Breast epithelium (tissue), 4 donors: ENCODE measurements at places on chromosomes 12 and 14. TPM values are rescaled to one million over a fixed set of nuclear protein-coding genes. Genes with fewer than 3 reads are reported as not detected.

- H3K27ac ChIP-seq: peak overlapping the region; percentile 64
- H3K4me1 ChIP-seq: no peaks in the 10 kb centered on the region
- peak overlapping the region; percentile 20 for H3K4me3 ChIP-seq
- no peaks in the 10 kb centered on the region for H3K36me3 ChIP-seq
Measured at GRCh38 chr14:104895786-104896661, 28.7 kb upstream of the PLD4 start.

- H3K4me1 ChIP-seq: no peaks in the 10 kb centered on the region
- no peak overlapping the region for H3K4me3 ChIP-seq
- no peaks in the 10 kb centered on the region for H3K36me3 ChIP-seq
- no peaks in the 10 kb centered on the region for H3K27me3 ChIP-seq
- no peak for DNase-seq
Measured at GRCh38 chr14:54360667-54361066, 36.1 kb upstream of the CDKN3 start.

- peaks cover 15% of the 10 kb centered on the region for H3K36me3 ChIP-seq
- no peak overlapping the region for H3K27ac ChIP-seq
- no peak for DNase-seq
- H3K4me3 ChIP-seq: peak overlapping the region; percentile 86
- H3K4me1 ChIP-seq: peaks cover 12% of the 10 kb centered on the region
Measured at GRCh38 chr14:22767323-22767589, 768 bp downstream of the OXA1L start.

- H3K36me3 ChIP-seq: no peaks in the 10 kb centered on the region
- H3K27ac ChIP-seq: no peak overlapping the region
- H3K4me3 ChIP-seq: no peak overlapping the region
- peaks cover 28% of the 10 kb centered on the region for H3K27me3 ChIP-seq
- no peak for DNase-seq
Measured at GRCh38 chr12:111014547-111014946, 94.2 kb upstream of the MYL2 start.

GRCh38 chr12:57868221-57868620 is 21.7 kb upstream of the CTDSP2 start:
- H3K27ac ChIP-seq: no peak overlapping the region
- peaks cover 6% of the 10 kb centered on the region for H3K4me1 ChIP-seq
- H3K4me3 ChIP-seq: no peak overlapping the region
- H3K27me3 ChIP-seq: no peaks in the 10 kb centered on the region

SSTR1 gene
- 0.33 TPM for total RNA-seq

SIRT4 gene
- total RNA-seq: 1.6 TPM

PRB2 gene
- not detected for total RNA-seq
